ENCODE measurements at places on chromosomes 2 and 18. TPM values are rescaled to one million over a fixed set of nuclear protein-coding genes. Genes with fewer than 3 reads are reported as not detected.

The MSTN gene
- not detected for total RNA-seq

The IL37 gene
- total RNA-seq, result not detected

The RIOK3 gene
- total RNA-seq, result 14.2 TPM

The UGT1A3 gene
- total RNA-seq, result 1.2 TPM

The IL1RL2 gene
- total RNA-seq, result 2.4 TPM

The POTEJ gene
- not detected for total RNA-seq

The KCNE4 gene
- total RNA-seq, result not detected

The DSEL gene
- 0.47 TPM for total RNA-seq

The RAMP1 gene
- total RNA-seq, result 36.5 TPM

The MAP2 gene
- 0.08 TPM for total RNA-seq

The CDH19 gene
- not detected for total RNA-seq

The GALM gene
- 20.8 TPM for total RNA-seq

The THUMPD2 gene
- 8.0 TPM for total RNA-seq

The LIPG gene
- total RNA-seq, result 96.0 TPM

The RNU2-63P gene
- not detected for total RNA-seq

The RFTN2 gene
- not detected for total RNA-seq

The MAT2A gene
- total RNA-seq, result 205 TPM

The POTEE gene
- 0.18 TPM for total RNA-seq

The RPRD1A gene
- 35.3 TPM for total RNA-seq

All from HT-29 (cell line).